ENCODE measurements at places on chromosomes 1 and 21.

DNA sequence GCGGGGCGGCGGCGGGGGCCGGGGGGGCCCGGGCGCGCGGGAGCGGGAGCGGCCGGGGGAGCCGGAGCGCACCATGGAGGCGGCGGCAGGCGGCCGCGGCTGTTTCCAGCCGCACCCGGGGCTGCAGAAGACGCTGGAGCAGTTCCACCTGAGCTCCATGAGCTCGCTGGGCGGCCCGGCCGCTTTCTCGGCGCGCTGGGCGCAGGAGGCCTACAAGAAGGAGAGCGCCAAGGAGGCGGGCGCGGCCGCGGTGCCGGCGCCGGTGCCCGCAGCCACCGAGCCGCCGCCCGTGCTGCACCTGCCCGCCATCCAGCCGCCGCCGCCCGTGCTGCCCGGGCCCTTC, 546 bp downstream of the SKI start:
- peak; percentile 24 for DNase-seq

DNA sequence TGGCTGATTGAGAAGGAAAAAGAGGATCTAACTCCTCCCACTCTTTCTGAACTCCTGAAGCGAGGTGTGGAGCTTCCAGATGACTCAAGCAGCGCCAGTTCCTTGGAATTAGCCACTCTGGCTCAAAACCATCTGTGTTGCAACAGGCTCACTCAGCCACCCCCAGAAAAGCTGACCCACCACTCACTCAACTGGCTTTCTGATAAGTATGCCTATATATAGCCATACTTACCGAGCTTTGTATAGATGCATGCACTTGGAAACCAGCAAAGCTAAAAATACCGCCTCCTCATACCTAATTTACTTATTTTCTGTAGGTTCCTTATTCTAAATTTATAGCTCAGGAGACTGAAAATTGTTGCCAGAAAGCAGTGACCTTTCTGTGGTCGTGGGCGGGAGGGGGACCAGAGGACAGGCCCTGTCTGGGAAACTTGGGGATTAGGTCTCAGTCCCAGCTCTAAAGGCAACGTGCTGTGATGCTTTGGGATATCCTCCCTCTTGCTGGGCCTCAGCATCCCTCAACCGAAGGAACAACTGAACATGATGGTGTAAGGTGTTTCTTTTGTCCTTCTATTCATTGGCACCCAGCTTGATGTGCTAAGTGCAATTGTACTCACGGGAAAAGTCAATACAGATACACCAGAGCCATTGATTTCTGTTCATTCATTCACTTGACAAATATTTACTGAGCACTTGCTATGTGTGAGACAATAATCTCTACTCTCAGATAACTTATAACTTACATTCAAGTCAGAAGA, 65.7 kb downstream of the NENF start:
- no peak for DNase-seq

GRCh38 chr1:216888731-216889130, 165.5 kb upstream of the ESRRG start:
- DNase-seq, result no peak

GRCh38 chr1:246587606-246588005, 21.4 kb downstream of the CNST start:
- no peak for DNase-seq

GRCh38 chr21:15015622-15016471, 49.0 kb downstream of the NRIP1 start:
- DNase-seq, result no peak

DNA sequence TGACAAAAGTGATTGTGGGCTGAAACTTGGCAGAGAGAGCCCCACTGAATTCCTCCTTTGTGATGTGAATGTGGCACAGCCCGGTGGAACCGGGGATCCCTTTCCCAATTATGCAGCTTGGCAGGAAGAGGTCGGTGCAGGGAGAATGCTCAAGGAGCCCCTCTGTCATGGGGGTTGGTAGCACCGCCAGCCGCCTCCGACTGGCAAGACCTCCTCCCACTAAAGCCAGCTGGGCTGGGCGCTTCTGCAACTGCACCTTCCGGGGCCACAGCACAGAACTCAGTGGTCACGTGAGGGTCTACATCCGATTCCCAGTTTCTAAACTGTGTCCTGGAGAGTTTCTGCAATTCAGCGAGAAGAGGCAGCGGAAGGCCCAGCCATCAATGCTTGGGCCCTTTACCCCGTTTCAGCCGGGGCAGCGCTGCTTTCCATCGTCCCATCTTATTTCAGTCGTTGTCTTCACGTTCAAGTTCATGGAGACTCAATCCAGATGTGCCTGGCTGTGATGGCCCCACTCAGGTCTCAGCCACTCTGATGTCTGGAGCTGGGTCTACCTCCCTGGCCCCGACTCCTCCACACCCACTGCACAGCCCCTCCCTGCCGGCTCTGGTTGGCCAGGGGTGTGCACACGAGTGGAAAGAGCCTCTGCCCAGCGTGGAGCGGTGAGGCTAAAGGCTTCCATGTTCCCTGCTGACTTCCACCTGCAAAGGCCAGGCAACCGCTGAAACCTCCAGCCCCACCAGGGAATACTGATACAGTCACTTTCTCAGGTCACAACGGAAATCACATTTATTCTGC, 39.8 kb upstream of the FHAD1 start:
- no peak for DNase-seq

GRCh38 chr1:15918962-15919715, 56.8 kb downstream of the ZBTB17 start:
- peak; percentile 44 for DNase-seq

- DNase-seq, result no peak
These were observed 17.5 kb downstream of the RASSF5 start for GRCh38 chr1:206524739-206525364.

GRCh38 chr1:151841141-151841540, 1.5 kb upstream of the C2CD4D start:
- DNase-seq, result no peak

DNA sequence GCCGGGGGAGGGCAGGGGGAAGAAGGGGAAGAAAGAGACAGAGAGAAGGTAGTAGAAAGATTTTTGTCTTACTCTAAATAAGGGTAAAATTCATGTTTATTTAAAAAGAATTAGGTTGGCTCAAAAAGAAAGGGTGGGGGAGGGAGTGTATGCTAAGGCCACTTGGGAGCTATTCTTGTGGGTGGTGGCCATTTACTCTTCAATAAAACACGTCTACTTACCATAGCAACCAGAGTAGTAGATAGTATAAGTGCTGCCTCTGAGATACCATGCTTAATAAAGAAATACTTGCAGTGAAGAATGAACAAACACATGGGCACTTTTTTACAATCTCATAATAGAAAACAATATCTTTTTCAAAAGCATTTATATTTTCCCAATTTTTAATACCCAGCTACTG, 538.1 kb upstream of the PTBP2 start:
- DNase-seq, result no peak

GRCh38 chr1:41493117-41493536, 8.6 kb upstream of the EDN2 start:
- DNase-seq, result no peak

- no peak for DNase-seq
These were observed 685.0 kb downstream of the ADGRL2 start for GRCh38 chr1:82485591-82486369.

- no peak for DNase-seq
These were observed 9.0 kb upstream of the PLA2G2A start for GRCh38 chr1:19988267-19989006.

- DNase-seq, result no peak
These were observed 409.5 kb downstream of the NTNG1 start for GRCh38 chr1:107550358-107550757.

DNA sequence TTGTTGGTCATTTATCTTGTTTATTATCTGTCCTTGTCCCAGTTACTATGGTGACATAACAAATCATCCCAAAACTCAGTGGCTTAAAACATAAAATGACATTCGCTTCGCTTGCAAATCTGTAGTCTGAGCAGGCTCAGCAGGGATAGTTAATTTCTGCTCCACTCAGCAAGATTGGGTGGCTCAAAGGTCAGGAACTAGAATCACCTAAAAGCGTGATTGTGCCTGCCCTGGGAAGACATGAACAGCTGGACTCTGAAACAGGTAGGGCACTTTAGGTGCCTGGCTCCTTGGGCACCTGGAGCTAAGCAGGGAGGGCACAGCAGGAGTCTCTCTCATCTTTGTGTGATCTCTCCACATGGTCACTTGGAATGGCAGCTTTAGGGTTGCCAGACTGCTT, 14.7 kb upstream of the TRAF3IP3 start:
- no peak for DNase-seq

DNA sequence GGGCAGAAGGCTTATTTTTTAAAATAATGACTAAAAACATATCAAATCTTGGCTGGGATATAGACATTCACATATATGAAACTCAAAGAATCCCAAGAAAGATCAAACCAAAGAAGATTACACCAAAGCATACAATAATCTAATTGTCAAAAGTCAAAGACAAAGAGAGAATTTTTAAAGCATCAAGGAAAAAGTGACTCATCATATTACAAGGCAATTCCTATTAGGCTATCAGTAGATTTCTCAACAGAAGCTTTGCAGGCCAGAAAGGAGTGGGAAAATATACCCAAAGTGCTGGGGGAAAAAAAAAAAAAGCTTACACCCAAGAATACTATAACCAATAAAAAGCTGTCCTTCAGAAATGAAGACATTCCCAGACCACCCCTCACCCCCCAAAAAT, 375.6 kb downstream of the BRINP2 start:
- no peak for DNase-seq

GRCh38 chr1:15760520-15761211, 2.1 kb downstream of the FBLIM1 start:
- no peak for DNase-seq

DNA sequence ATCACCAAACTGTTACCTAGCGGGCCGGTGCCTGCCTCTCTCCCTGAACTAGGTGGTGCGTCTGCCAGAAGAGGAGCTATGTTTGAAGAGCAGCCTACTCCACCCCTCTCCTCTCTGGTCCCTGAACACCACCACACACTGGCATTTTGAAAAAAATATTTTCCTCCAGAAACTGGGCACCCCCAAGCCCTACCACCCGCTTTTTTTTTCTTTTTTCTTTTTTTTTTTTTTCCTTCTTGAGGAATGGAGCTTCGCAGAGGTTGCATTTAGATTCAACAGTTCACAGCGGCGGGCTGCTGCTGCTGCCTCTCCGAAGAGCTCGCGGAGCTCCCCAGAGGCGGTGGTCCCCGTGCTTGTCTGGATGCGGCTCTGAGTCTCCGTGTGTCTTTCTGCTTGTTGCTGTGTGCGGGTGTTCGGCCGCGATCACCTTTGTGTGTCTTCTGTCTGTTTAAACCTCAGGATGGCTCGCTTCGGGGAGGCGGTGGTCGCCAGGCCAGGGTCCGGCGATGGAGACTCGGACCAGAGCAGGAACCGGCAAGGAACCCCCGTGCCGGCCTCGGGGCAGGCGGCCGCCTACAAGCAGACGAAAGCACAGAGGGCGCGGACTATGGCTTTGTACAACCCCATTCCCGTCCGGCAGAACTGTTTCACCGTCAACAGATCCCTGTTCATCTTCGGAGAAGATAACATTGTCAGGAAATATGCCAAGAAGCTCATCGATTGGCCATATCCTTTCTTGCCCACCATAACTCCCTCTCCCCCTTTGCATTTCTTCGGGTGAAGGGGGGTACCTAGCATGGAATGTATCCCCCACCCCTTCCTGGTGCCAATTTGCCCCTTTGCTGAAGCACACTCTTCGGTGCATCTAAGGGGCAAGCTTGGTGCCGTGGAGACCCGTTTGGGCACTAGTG, at the start of gene CACNA1E:
CACNA1E (plus strand) TSS at position 233 of the 911 bp plus-strand sequence; CDS start at position 461, 228 bp downstream.
- DNase-seq, result no peak

GRCh38 chr1:228542981-228543380, 55.8 kb downstream of the RNF187 start:
- DNase-seq, result no peak

- no peak for DNase-seq
These were observed 31.9 kb downstream of the SLC35F3 start for GRCh38 chr1:233936422-233936821.

- no peak for DNase-seq
These were observed 758 bp upstream of the CNTN2 start for GRCh38 chr1:205041998-205042910.

DNA sequence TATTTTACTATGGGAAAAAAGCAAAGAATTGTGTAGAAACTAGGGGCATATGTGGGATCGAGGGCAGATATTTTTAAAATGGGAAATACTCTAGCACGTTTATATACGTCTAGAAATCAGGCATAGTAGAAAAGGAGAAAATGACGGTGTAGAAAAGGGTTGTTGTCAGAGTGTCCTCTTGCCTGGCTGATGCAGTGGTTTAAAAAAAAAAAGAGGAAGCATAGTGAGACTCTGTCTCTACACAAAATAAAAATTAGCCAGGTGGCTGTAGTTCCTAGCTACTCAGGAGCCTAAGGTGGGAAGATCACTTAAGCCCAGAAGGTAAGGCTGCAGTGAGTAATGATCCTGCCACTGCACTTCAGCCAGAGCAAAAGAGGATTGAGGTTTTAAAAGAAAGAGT, 64.7 kb upstream of the LRRC7 start:
- DNase-seq, result no peak

- DNase-seq, result no peak
These were observed 1808.1 kb downstream of the NCAM2 start for GRCh38 chr21:22806278-22806677.

- DNase-seq, result no peak
These were observed 145.5 kb upstream of the IRF2BP2 start for GRCh38 chr1:234755449-234755863.

DNA sequence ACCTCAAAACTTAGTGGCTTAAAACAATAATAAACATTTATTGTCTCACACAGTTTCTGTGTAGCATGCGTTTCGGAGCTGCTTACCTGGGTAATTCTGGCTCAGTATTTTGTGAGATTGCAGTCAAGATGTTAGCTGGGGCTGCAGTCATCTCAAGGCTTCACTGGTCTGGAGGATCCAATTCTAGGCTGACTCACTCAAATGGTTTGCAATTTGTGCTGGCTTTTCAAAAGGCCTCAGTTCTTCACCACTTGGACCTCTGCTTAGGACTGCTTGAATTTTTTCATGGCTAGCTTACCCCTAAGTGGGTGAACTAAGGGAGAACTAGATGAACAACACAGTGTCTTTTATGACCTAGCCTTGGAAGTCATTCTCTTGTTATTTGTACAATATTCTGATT, 21.0 kb downstream of the XPR1 start:
- DNase-seq, result no peak
